Kidney epithelial cell (primary cell): ENCODE measurements at places on chromosomes 11 and 22.

- DNase-seq: no peak
These were observed 71.1 kb upstream of the BID start for GRCh38 chr22:17845327-17845726.

DNA sequence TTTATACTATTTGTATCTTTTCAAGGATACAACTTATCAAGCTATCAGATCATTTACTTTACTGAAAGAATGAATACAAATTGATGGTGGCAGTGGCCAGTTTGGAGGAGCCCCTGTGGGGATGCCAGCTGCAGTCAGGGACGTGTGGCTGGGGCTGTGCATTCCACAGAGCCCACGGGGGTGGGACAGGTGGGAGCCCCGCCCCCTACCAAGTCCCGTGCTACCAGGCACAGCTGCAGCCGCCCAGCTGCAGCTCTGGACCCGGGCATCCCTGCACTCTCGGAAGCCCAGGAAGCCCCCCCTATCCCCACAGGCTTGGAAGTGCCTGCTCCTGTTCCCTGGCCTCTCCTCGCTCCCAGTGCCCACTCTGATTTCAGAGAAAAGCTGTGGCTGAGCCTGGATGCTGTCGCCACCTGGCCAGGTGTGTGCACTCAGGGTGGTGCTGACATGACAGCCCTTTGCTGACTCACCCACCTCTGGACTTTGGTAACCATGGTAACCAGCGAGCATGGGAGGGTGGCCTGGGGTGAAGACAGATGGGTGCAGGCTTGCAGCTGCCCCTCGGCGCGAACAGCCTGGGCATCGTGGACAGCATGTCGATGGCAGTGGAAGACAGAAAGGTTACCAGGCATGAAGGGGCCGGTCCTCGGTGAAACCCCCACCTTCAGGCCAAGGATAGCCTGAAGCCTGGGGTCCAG is 138.1 kb downstream of the SBF2 start:
- DNase-seq: no peak

- DNase-seq: no peak
These were observed 655.6 kb upstream of the CNTN5 start for GRCh38 chr11:98365190-98365589.

DNA sequence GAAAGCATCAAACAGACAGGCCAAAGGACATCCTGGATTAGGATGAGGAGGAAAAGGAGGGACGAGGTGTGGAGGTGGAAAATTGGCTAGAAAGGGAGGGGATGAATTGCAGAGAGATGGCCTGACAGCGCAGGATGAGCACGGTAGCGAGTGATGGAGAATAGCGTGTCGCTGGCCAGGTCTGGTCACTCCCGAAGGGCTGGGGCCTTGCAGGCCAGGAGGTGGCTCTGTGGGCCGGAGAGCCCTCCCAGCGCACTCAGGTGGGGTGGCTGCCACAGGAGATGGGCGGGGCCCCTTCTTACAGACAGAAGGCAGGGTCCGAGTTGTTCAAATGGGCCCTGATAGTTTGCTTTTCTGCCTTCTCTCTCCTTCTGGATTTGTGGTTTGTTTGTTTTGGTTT is 37.1 kb upstream of the THY1 start:
- DNase-seq: no peak

GRCh38 chr22:21698430-21699329 is 32.9 kb downstream of the PPIL2 start:
- DNase-seq: no peak
